Left ventricle myocardium superior (tissue), 1 donor: ENCODE measurements at places on chromosomes 7 and 10.

DNA sequence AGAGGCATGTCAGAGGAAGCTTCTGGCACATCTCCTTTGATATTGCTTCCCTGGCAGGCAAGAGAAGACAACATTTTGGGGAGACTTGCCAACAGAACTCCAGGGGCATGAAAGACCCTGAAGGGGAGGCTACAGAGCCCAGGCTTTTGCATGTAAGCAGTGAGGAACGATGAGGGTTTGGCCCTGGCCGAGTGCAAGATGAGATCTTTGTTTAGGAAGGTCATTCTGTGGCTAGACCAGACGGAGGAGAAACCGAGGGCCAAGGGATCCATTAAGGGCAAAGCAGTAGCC, 3.8 kb downstream of the SVIL start:
- no peak for DNase-seq

DNA sequence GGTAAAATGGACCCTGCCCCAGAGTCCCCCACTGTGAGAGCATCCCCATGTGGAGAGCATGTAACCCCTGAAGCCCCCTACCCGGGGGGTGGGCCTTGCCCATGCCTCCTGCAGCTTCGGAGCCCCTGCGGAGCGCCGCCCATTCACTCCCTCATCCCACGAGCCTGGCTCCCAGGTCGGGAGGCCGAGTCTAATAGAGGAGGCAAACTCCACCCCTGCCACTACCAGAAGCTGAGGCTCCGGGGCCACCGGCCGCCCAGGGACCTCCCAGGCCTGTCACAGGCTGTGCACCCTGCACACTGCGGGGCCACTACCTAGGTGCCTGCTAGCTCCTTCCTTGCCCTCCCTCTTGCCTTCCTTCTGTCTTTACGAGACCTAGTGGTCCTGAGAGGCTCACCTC, 17.4 kb downstream of the WDR86 start:
- DNase-seq: peak; percentile 27

GRCh38 chr7:126378642-126379041, 874.1 kb downstream of the GRM8 start:
- DNase-seq: no peak

- no peak for DNase-seq
Observed at GRCh38 chr7:43296306-43296705, 183.9 kb downstream of the HECW1 start.

GRCh38 chr7:44077681-44078091, 4.6 kb downstream of the POLM start:
- peak; percentile 66 for DNase-seq
